ENCODE measurements at places on chromosomes 11 and 22. TPM values are rescaled to one million over a fixed set of nuclear protein-coding genes. Genes with fewer than 3 reads are reported as not detected.

GRCh38 chr11:93929407-93929806 is 79.0 kb upstream of the VSTM5 start:
- DNase-seq: no peak

OR52N4 gene
- not detected for total RNA-seq

GRCh38 chr11:131253656-131254151 is 116.7 kb upstream of the NTM start:
- DNase-seq: no peak

DNA sequence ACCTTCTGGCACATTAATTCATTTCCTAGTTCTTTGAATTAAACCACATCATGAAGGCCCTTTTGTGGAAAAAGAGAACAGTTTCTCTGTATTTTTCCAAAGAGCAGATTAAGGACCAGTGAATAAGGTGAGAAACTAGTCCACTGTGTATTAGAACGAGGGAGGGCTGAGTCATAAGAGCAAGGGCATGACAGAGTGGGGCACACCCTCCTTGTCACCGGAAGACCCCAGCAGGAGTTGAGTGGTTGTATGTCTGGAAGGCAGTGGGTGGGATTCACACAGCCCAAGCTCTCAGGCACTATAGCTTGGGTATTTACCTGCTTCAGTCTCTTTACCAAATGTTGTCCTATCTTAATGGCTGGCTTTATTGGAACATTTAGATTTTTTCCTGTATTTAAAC is 86.8 kb downstream of the BMAL1 start:
- no peak for DNase-seq

DNA sequence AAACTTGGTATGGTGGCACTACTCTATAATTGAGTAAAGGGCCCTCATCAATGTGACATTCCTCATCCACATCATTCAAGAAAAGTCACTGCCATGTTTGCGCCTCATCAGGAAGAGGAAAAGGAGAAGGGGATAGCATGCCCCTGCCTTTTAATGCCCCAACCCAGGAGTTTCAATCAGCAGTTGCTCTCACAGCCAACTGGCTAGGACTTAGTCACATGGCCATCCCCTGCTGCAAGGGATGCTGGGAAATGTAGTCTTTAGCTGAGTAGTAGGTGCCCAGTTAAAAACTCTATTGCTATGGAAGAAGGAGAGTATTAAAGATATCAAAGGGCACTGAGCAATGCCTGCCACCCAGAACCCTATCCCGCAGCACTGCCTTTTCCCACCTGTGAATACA is 10.9 kb upstream of the CCND1 start:
- DNase-seq: no peak

OR8J1 gene
- total RNA-seq: not detected

- no peak for DNase-seq
Observed at GRCh38 chr11:111694851-111695250, 71.3 kb downstream of the PPP2R1B start.

GAB4 gene
- total RNA-seq: not detected

GRCh38 chr11:127926721-127927120 is 660.6 kb downstream of the ETS1 start:
- DNase-seq: no peak

ARHGAP8 gene
- 1.2 TPM for total RNA-seq

DNA sequence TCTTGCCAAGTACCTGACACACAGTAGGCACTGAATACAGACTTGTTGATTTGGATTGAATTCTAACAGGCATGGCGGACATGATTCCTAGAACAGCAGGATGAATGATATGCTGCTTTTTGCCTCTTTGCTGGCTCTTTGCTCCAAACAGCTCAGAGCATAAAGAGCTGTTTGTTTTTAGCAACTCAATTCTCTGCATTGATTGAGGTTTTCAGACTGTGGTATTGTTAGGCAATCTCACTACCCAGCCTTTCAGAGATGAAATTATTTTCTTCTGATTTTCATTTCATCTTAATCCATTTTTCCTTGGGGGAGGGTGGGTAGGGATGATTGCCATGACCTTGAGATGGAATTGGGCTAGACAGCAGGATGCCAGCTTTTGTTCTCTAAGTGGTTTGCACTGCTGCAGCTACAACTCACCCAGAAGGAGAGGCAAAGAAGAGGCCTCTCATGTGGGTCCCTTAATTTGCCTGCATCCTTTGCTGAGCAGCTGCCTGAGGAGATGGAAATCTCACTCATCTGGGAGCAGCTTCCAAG is 20.5 kb downstream of the COA4 start:
- DNase-seq: no peak

DNA sequence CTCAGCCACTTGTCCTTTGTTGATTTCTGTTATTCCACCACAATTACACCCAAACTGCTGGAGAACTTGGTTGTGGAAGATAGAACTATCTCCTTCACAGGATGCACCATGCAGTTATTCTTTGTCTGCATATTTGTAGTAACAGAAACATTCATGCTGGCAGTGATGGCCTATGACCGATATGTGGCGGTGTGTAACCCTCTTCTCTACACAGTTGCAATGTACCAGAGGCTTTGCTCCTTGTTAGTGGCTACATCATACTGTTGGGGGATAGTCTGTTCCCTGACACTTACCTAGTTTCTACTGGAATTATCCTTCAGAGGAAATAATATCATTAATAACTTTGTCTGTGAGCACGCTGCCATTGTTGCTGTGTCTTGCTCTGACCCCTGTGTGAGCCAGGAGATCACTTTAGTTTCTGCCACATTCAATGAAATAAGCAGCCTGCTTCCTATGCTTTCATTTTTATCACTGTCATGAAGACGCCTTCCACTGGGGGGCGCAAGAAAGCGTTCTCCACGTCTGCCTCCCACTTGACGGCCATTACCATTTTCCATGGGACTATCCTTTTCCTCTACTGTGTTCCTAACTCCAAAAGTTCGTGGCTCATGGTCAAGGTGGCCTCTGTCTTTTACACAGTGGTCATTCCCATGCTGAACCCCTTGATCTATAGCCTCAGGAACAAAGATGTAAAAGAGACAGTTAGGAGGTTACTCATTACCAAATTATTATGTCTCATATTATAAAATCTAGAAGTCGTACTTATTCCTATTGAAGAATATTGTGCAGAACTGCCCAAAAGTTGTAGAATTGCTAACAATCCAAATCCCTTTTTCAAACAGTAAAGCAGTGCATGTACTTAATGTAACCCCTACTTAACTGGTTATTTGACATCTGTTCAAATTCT is 53.2 kb downstream of the OR4C6 start:
- no peak for DNase-seq

ANO5 gene
- 6.5 TPM for total RNA-seq

MS4A4A gene
- total RNA-seq: 63.7 TPM

GRCh38 chr11:74519710-74520109 is 26.2 kb upstream of the LIPT2 start:
- DNase-seq: no peak

GRCh38 chr11:12809864-12810567 is 135.8 kb downstream of the TEAD1 start:
- no peak for DNase-seq

GRCh38 chr11:105208019-105208418 is 68.5 kb upstream of the CARD18 start:
- DNase-seq: no peak

GRCh38 chr22:45318168-45318557 is 8.4 kb downstream of the FAM118A start:
- DNase-seq: peak; percentile 80

DNA sequence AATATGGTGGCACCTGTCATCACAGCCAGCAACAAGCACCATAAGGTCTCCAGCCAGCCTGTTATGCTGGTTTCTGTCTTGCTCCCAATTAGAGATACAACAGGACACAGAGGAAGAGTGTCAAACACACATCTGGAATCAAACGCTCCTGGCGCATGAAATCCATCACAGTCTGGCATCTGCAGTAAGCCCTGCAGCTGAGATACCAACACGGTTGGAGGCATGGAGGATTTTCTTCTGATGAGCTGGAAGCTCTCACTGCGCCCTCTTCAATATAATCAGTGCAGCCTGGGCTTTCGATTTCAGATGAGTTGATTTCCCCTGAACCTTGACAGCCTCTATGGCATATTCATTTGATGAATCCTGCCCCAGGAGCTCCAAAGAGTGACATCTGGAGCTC is 27.8 kb upstream of the CARS1 start:
- DNase-seq: no peak

TMPRSS13 gene
- total RNA-seq: 1.1 TPM

GRCh38 chr11:61765550-61766253 is 13.3 kb downstream of the MYRF start:
- no peak for DNase-seq

MOGAT2 gene
- total RNA-seq: not detected

NCR3LG1 gene
- total RNA-seq: 9.7 TPM

DNA sequence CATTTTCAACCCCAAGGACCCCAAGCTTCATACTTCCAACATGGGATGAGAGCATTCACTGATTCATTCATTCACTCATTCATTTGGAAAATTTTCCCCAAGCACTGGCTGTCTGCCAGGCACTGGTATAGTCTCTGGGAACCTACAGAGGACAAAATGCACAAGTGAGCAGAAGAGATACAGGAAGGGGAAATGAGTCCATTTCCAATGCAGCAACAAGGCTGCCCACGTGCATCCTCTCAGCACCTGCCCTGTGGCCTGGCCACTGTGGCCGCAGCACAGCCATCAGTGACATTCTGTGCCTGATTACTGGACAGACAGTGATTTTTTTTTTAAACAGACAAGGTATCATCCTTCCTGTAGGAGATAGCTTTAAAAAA is 96.0 kb upstream of the PITPNB start:
- DNase-seq: no peak

- peak; percentile 65 for DNase-seq
Observed at GRCh38 chr22:30208631-30209603, 37.6 kb downstream of the LIF start.

IGLL1 gene
- not detected for total RNA-seq

HBG2 gene
- not detected for total RNA-seq

- no peak for DNase-seq
Observed at GRCh38 chr22:24095826-24096757, 85.0 kb downstream of the CABIN1 start.

All from thoracic aorta (tissue), 2 donors.